ENCODE measurements at places on chromosomes 13 and 19. TPM values are rescaled to one million over a fixed set of nuclear protein-coding genes. Genes with fewer than 3 reads are reported as not detected.

GRCh38 chr19:18450021-18450930, 12.3 kb upstream of the ISYNA1 start:
- H3K27ac ChIP-seq = no peak overlapping the region
- no peak for DNase-seq
- no peaks in the 10 kb centered on the region for H3K27me3 ChIP-seq
- no peak overlapping the region for H3K4me3 ChIP-seq
- peaks cover 4% of the 10 kb centered on the region for H3K36me3 ChIP-seq

GRCh38 chr19:8487137-8487851, 15.1 kb downstream of the PRAM1 start:
- peaks cover 4% of the 10 kb centered on the region for H3K4me1 ChIP-seq
- DNase-seq = no peak
- H3K27ac ChIP-seq = peak overlapping the region; percentile 54
- H3K4me3 ChIP-seq = no peak overlapping the region
- peaks cover 22% of the 10 kb centered on the region for H3K36me3 ChIP-seq
- no peaks in the 10 kb centered on the region for H3K27me3 ChIP-seq

DNA sequence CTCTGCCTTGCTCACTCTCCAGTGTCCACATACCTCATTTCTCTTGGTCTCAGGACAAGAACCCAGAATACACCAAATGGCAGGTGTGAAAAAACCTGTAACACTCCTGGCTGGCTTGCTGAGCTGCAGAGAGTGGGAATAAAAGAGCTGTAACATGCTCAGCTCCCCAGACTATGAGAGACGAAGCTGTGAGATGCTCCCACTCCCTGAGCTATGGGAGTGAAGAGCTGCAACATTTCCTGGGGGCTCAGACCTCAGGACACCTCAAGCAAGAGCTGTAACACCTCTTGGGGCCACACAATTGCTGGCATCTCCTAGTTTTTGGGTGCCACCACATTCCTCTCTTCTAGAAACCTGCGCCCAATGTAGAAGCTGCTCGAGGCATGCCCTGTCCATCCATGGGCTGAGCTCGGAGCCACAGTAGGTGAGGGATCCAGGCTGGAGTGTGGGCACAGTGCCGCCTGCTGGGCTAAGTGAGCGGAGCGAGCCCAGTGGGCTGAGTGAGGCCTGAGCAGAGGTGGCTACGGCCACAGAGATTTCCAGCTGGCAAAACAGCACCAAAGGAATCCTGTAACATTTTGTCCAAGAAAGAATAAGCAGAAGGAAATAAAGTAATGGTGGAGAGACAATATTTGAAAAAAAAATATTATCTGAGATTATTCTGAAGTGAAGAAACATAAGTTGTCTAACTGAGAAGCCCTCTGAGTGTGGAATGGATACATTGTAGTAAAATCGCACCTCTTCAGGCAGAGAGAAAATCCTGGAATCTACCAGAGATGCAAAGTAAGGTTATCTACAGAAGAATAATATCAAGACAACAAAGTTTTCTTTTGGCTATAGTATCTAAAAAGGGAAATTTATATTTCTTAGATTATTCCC, 186.2 kb upstream of the PCDH9 start:
- no peaks in the 10 kb centered on the region for H3K36me3 ChIP-seq
- H3K27ac ChIP-seq = no peak overlapping the region
- DNase-seq = no peak
- H3K4me1 ChIP-seq = no peaks in the 10 kb centered on the region

DNA sequence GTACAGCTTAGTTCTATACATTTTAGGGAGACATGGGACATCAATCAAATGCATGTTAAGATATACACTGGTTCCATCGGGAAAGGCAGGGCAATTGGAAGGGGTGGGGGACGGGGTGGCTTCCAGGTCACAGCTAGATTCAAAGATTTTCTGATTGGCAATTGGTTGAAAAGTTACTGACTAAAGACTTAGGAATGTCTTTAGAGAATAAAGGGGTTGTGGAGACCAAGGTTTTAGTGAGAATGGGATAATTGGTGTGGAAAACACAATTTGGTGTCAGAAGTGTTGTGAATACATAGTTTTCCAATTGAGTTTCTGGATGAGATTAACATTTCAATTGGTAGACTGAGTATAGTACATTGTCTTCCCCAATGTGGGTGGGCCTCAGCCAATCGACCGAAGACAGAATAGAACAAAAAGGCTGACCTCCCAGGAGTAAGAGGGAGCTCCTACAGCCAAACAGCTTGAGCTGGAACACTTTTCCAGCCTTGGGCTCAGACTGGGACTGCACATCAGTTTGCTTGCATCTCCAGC, 988 bp upstream of the CCDC169 start:
- peak overlapping the region; percentile 87 for H3K27ac ChIP-seq
- no peaks in the 10 kb centered on the region for H3K27me3 ChIP-seq
- peaks cover 15% of the 10 kb centered on the region for H3K4me1 ChIP-seq
- peaks cover 24% of the 10 kb centered on the region for H3K36me3 ChIP-seq
- no peak for DNase-seq

- no peaks in the 10 kb centered on the region for H3K36me3 ChIP-seq
- H3K27ac ChIP-seq = no peak overlapping the region
- no peaks in the 10 kb centered on the region for H3K27me3 ChIP-seq
- no peak overlapping the region for H3K4me3 ChIP-seq
Measured at GRCh38 chr13:60583196-60583888, 186.3 kb downstream of the TDRD3 start.

The DHX34 gene
- total RNA-seq = 32.9 TPM

GRCh38 chr19:36488846-36489117, 579 bp downstream of the ZNF566 start:
- peak overlapping the region; percentile 100 for H3K4me3 ChIP-seq
- no peak for DNase-seq
- H3K27me3 ChIP-seq = no peaks in the 10 kb centered on the region
- peaks cover 11% of the 10 kb centered on the region for H3K4me1 ChIP-seq
- H3K36me3 ChIP-seq = peaks cover 42% of the 10 kb centered on the region
- H3K27ac ChIP-seq = peak overlapping the region; percentile 100

GRCh38 chr13:70405266-70405665, 297.0 kb upstream of the KLHL1 start:
- H3K4me1 ChIP-seq = no peaks in the 10 kb centered on the region
- no peak overlapping the region for H3K27ac ChIP-seq
- no peaks in the 10 kb centered on the region for H3K27me3 ChIP-seq
- DNase-seq = no peak
- H3K4me3 ChIP-seq = no peak overlapping the region

GRCh38 chr13:72126424-72126823, 259.4 kb upstream of the DACH1 start:
- H3K4me1 ChIP-seq = no peaks in the 10 kb centered on the region
- H3K36me3 ChIP-seq = no peaks in the 10 kb centered on the region
- no peak overlapping the region for H3K27ac ChIP-seq
- no peak for DNase-seq

- no peak overlapping the region for H3K4me3 ChIP-seq
- H3K4me1 ChIP-seq = peaks cover 30% of the 10 kb centered on the region
- H3K36me3 ChIP-seq = no peaks in the 10 kb centered on the region
- H3K27ac ChIP-seq = peak overlapping the region; percentile 42
Measured at GRCh38 chr13:112775791-112776279, 86.0 kb downstream of the ATP11A start.
